ENCODE measurements at places on chromosomes 3 and 15.
A peak's percentile ranks its signal among the peaks of the same experiment; 100 is the strongest.

GRCh38 chr3:16229681-16230080 is 35.1 kb downstream of the DPH3 start:
- DNase-seq, result no peak

DNA sequence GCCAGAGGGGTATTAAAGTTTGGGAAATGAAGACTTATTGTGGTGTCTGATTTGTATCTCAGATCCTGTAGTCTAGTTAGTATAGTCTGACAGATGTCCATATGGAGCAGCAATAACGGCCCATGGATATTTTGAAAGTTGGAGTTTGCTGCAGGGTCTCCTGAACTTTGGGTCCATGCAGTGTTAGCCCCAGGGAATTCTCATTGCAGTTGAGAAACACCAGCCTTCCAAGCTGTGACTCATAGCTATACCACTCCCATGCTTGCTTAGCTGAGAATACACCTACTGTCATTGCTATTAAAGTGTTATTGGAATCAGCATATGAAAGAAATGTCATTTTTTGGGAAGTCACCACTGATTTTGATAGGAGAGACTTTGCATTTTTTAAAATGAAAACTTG is 29.2 kb downstream of the TMOD2 start:
- DNase-seq, result no peak

- DNase-seq, result no peak
Observed at GRCh38 chr3:49253512-49253911, 23.5 kb downstream of the C3orf62 start.

DNA sequence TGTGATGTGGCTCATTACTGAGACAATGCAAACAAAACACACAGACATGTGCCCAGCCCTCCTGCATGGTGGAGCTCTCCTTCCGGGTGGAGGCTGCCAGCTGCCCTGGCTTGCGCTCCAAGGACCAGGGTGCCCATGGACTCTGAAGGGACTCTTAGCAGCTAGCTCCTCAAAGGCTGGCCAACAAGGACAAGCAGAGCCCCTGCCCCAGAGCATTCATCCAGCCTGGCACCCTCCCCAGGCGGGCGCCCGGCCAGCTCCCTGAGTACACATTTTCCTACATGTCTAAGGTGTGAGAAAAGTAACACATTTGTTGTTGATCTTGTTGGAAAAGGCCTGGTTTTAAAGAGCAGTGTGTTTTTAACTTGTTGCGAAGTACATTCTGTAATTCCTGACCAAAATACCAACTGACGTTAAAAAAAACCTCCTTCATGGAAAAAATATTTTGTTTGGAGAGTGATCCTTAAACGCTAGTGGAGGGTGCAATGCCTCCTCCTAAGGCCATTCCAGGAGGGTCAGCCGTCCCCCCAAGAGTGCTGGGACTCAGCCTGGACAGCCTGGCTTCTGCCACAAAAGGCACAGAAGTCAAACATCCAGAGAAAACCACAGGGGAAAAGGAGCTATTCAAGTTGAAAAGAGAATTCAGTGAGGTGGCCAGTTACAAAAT is 86.9 kb downstream of the KLF15 start:
- DNase-seq, result peak; percentile 26

GRCh38 chr15:76791511-76791910 is 113.6 kb downstream of the SCAPER start:
- DNase-seq, result no peak

GRCh38 chr3:126179825-126180476 is 435 bp downstream of the ALDH1L1 start:
- DNase-seq, result no peak

GRCh38 chr3:43970920-43971319 is 270.8 kb upstream of the TOPAZ1 start:
- DNase-seq, result no peak

- no peak for DNase-seq
Observed at GRCh38 chr3:50617911-50618481, 1.0 kb downstream of the MAPKAPK3 start.

DNA sequence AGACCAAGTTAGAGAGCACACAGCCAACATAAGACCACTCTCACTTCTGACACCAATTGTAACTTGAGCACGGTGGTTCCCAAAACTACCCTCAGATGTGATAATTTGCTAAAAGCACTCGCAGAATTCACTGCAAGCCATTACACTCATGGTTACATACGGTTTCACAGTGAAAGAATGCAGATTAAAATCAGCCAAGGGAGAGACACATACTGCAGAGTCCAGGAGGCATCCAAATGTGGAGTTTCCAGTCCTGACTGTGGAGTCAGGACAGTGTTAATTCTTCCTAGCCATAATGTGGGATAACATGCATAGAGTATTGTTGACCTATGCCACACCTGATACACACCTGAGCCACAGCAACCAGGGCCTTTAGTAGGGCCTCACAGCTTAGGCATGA is 956.4 kb downstream of the NTRK3 start:
- DNase-seq, result no peak

DNA sequence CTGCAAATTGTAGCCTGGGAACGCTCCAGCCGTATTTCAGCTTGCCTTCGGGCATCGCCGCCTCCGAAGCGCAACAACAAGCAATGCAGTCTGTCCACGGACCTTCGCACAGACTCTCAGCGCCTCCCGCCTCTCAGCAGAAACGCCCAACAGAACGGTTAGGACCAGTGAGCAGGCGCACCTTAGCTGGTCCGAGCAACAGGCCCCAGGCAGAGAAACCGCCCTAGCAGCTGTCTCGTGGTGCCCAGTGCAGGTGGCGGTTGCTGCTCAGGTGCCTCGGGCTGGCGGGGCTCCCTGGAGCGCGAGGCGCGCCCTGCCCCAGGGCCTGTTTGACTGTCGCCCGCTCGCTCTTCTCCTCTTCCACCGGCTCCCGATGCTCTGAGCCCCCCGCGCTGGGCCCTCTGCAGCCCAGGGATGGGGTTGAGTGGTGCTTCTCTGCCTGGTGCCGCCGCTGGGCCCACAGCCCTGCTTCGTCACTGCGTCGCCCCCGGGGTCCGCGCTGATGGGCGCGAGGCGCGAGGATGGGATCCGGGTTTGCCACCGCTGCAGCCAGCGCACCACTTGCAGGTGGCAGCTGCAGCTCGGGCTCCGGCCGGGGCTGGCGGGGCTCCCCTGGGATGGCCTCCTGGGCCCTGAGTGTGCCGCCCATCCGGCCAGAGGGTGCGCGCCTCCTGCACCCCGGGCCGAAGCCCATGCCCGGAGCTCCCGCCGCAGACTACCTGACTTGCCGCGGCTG is 268.4 kb upstream of the FRG2C start:
- DNase-seq, result no peak

DNA sequence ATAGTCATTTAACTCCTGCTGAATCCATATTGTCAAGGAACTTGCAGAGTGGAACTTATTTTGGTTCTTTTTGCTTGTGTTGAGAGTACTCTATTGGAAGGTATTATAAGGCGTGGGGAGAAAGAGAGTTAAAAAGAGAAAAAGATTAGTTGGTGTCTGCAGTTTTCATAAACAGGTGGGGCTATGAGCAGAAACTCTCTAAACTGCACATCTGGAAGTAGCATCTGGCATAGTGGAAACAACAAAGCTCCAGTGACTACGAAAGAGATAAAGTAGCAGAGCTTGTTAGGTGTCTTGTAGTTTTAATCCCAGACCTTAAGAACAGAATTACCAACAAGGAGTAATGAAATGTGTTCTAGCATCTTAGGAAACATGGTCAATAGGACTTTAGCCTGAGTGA is 148.8 kb upstream of the SGO1 start:
- DNase-seq, result no peak

GRCh38 chr3:10470120-10471053 is 35.0 kb downstream of the ATP2B2 start:
- DNase-seq, result no peak

DNA sequence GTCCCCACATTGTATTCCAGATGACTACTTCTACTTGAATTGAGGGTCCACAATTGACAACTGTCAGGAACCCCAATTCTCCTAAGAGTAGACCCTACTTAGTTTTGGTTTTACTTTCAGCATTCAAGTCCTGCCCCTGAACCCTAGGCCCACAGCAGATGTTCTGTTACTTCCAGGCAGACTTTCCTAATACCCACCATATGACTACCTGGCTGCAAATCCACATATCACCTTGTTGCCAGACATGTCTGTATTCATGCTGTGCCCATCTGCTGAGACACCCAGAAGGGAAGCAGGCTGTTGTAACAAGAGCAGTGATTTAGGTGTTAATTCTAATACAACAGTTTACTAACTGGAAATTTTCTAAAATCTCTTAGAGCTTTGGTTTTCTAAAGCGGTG is 235.1 kb upstream of the CCDC54 start:
- no peak for DNase-seq

GRCh38 chr3:42508562-42508961 is 6.1 kb downstream of the VIPR1 start:
- DNase-seq, result no peak

DNA sequence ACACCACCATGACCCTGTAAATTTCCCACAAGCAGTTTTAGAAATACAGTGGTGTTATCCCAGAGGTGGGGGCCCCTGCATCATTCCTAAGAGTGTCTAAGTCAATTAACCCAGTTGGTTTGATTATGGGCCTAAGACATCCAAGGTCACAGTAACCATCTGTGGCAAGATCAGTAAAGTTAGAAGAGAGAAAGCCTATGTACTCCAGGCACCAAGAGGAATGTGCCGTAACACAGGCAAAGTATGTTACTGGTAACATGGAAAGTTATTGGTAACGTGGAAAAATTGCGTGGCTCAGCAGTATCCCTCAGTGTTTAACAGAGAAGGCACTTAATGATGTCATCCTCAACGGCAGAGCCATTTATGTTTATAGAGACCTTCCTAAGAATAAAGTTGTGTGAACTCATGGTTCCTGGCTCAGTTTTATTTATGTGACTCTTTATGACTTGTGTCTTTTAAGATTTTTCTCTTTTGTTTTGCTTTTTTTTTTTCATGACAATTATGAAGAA is 144.1 kb upstream of the RASGRP1 start:
- DNase-seq, result no peak

GRCh38 chr3:179189759-179190158 is 41.6 kb downstream of the PIK3CA start:
- peak; percentile 83 for DNase-seq

- DNase-seq, result no peak
Observed at GRCh38 chr15:68091743-68092142, 37.6 kb downstream of the PIAS1 start.

- no peak for DNase-seq
Observed at GRCh38 chr3:177284383-177284881, 87.2 kb upstream of the TBL1XR1 start.

GRCh38 chr3:54755756-54756155 is 172.1 kb downstream of the LRTM1 start:
- no peak for DNase-seq

DNA sequence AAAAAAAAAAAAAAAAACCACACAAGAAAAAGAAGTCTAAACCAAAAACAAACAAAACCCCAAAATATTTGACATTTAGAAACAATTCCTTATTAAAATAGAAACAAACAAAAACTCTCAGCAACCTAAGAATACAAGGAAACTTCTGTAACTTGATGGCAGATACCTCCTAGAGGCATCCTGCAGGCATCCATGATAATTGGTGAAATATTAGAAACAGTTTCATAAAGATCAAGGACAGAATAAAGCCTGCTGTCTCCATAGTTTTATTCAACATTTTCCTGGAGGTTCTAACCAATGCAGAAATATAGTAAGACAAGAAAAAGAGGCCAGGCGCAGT is 63.0 kb upstream of the TRPM1 start:
- DNase-seq, result no peak

DNA sequence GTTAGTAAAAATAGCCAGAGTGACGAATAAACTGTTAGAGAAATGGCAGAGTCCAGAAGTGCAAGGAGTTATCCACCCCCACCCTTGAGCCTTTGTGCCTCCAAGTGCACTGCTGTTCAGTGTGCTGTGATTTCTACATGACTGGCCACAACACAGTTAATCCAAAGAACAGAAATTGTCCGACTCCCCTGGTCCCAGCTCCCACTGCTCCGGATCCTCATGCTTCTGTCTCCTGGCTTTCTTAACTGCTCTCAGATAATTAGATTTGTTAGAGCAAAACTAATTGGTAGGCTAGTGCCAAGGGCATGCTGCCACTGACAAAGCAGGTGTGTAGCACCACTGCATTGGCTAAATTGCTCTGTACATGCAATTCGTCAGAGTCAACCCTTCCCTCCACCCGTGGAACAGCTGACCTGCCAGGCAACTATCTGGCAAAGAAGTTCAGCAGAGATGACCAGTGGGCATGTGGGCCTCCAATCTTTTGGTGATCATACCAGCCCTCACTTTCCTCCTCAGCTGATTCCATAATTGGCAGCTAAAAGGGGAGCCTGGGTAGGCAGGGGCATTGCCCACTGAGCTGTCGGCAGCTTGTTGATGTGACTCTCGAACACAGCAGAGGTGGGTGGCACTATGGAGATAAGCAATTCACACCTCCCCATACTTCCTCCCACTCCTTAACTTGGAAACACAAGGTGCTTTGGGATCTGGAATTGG is 18.9 kb upstream of the ACAP2 start:
- no peak for DNase-seq

GRCh38 chr3:71512000-71512399 is 71.5 kb downstream of the FOXP1 start:
- no peak for DNase-seq

GRCh38 chr15:24848050-24848449 is 106.7 kb upstream of the SNRPN start:
- peak; percentile 37 for DNase-seq

GRCh38 chr3:30473374-30474051 is 132.9 kb upstream of the TGFBR2 start:
- DNase-seq, result no peak

DNA sequence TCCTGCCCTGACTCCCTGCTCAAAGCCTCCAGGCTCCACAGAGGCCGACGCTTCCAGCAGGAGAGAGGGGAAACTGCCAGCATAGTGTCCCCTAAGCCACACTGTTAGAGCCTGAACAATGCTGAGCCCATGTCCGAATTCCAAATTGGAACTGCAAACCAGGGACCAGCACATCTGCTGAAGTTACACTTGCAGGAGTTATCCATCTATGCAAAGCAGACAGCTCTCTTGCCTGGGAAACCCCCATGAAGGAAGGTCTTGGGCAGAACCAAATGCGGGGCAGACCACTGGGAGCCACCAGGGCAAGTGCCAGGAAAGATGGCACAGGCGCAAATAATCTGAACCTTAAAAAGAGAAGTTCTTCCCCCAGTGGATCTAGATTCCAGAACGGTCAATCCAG is 625 bp downstream of the LRRC15 start:
- DNase-seq, result no peak

DNA sequence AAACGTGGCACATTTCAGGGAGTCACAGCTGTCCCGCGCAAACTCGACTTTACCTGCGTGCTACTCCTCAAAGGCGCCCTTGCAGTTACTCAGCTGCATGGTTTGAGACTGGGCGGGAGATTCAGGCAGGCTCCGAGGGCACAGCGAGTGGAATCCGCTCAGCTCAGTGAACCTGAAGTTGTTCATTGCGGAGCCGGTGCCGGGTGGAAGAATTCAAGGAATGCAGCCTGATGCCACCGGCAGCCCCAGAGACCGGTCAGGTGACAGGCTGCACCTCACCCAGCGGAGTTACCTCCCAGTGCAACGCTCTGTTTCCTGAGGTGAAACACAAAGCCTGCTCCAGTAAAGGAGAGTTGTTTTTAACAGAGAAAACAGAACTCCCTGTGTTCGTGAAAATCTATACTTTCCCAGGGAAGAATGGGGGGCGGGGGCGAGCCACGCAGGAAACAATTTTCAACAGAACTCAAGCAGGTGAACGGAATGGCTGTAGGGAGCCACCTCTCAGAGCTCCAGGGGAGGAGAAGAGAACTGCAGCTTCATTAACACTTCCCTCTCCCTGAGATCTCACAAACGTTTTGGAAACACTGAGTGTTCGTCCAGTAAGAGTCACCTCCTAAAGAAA is 3.8 kb downstream of the VEPH1 start:
- peak; percentile 13 for DNase-seq

GRCh38 chr3:152252755-152253154 is 16.0 kb upstream of the MBNL1 start:
- no peak for DNase-seq
